ENCODE measurements at places on chromosomes 12 and 14.
A peak's percentile ranks its signal among the peaks of the same experiment; 100 is the strongest.

GRCh38 chr14:34053666-34054065, 102.8 kb upstream of the EGLN3 start:
- DNase-seq: no peak

- no peak for DNase-seq
Measured at GRCh38 chr12:3921526-3921925, 48.3 kb upstream of the PARP11 start.

DNA sequence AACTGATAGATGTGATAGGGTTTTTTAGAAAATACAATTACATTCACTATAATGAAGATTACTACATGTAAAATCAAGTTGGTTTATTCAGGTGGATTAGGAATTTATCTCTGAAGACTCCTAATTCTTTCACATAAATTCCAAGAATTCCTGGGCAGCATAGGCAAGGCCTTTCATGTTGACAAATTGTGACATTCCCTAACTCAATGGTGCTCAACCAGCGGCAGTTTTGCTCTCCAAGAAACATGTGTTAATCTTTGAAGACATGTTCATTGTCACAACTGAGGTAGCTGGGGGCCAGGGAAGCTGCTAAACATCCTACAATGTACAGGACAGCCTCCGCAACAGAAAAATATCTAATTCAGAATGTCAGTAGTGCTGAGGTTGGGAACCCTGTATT, 46.3 kb downstream of the PTPRQ start:
- DNase-seq: no peak

DNA sequence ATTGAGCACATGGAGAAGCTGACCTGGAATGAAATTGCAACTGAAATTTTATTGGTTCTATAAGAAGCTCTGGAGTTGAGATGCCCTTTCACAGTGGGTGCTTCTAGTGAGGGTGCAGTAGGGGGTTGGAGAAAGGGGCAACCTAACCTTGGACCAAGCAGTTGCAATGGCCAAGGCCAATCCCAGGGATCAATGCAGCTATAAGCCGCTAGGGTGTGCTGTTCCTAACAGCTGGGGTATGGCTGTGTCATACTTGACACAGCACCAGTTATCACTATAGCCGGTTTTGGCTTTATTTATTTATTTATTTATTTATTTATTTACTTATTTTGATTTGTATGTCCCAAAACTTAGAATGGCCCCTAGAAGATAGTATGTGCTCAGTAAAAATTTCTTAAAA, 505.9 kb downstream of the FLRT2 start:
- peak; percentile 72 for DNase-seq

DNA sequence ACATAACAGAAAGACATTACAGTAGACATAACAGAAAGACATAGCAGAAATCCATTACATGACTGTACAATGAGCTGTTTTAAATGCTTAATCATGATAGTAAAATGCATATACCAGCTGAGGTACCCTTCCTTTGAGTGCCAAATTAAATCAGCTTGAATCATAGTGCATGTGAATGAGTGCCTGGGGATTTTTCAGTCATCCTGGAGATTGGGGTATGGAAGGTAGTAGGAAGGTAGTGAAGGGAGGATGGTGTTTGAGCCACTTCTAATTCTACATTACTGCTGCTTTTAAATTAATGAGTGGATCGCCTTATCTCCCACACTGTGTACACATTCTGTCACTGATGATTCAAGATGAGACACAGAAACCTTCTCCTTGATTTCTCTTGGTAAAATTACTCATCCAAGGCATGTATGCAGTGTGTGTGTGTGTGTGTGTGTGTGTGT, 534.2 kb downstream of the LRFN5 start:
- no peak for DNase-seq

- no peak for DNase-seq
Measured at GRCh38 chr12:47193066-47193465, 113.3 kb upstream of the AMIGO2 start.

DNA sequence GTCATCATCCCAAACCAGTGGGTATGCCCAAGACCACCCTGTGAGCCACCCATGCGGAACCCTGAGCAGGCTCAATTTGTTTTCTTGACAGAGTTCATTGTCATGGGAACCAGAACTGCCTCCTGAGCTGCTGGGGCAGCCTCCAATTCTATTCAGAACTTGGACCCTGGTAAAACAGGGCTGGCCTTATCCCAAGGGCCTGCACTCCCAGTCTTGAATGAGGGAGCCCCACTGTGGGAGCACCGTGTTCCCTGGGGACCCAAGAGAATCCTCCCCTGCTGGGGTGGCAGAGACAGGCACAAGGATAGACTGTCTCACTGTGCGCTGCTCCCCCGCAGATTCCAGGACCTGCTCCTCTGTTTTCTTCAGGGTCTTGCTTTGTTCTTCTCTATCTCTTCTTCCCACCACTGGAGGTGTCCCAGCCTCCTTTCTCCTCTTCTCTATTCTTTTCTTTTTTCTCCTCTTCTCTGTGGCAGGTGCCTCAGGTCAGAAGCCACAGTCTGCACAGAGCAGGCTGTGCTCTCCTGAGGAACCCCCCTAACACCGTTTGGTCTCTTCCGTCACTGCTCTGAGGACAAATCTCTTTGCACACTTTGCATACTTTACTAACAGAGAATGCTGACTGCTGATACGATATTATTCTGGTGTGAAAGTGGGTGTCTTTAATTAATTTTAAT, 31.2 kb upstream of the CHPT1 start:
- DNase-seq: no peak

- DNase-seq: peak; percentile 51
Measured at GRCh38 chr12:120457133-120457532, 10.9 kb downstream of the GATC start.

DNA sequence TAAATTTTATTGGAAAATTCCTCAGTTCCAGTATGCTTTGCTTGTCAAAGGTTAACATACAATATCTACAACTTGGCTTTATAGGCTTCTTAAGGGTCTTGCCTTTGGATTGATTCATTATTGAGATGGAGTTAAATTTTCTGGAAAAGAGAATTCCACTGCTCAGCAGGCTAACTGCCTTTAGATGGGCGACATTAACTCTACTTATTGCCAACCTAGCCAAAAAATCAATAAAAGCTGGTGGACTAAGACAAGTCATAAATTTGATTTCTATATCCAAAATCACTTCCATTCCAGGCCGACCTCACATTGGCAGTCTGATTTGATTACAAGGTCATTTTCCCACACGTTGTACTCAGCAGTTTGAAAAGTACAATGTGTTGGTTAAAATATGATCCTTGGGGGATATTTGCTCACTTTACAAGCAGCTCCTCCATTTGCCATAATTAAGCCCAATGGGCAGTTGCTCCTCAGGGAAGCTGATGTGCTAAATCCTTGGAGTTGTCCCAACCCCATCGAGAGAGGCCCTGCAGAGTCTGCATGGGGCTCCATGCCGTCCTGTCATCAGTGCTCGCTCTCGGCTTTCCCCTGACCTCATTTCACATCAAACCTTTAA, 36.1 kb upstream of the CRY1 start:
- DNase-seq: no peak

GRCh38 chr12:768434-768833, 16.1 kb downstream of the WNK1 start:
- no peak for DNase-seq

- peak; percentile 26 for DNase-seq
Measured at GRCh38 chr12:124480469-124481256, 86.7 kb downstream of the NCOR2 start.

GRCh38 chr12:58995666-58996363, 75.5 kb upstream of the LRIG3 start:
- DNase-seq: no peak

DNA sequence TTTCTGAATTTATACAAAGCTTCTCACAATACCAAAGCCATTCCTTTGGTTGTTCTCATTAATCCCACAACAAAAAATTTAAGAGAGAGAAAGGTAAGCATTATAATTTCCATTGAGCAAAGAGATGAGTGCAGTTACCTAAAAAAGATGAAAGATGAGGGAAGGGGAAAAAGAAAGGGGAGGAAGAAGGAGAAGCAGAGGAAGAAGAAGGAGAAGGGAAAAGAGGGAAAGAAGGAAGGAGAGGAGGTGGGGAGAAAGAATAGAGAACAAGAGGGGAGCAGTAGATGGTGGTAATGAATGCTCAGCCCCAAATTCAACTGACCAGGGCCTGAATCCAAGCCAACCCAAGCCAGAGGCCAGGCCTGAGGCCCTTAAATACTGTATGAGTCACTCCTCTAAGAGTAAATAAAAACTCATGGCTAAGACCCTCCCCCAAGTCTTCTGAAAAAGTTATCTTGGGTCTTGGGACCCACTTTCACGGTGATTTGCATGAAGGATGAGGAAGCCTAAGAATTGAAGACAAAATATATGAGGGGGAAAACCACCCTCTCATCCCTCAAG, 144.6 kb downstream of the ITPR2 start:
- DNase-seq: no peak

DNA sequence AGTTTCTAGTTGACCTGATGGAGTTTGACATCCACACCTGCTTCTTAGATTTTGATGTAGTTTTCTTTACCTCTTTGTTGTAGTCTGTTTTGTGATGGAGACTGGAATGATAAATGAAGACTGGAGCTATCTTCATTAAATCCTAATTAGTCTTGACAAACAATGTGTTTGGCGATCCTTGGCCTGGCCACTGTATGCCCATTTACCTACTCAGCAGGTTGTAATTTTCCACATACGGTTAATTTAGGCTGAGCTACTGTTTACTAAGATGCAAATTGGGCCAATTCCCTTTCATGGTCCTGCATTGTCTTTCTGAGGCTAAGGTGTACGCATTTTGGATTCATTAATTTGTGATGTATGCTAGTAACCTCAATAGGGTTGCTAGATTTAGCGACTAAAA, at the start of gene TAS2R7:
Gene TAS2R7, minus strand, starts transcription at position 41 of the 400 bp plus-strand sequence. CDS start 57 bp downstream, outside the sequence.
- DNase-seq: no peak

GRCh38 chr14:74648601-74649000, 36.6 kb upstream of the LTBP2 start:
- no peak for DNase-seq

DNA sequence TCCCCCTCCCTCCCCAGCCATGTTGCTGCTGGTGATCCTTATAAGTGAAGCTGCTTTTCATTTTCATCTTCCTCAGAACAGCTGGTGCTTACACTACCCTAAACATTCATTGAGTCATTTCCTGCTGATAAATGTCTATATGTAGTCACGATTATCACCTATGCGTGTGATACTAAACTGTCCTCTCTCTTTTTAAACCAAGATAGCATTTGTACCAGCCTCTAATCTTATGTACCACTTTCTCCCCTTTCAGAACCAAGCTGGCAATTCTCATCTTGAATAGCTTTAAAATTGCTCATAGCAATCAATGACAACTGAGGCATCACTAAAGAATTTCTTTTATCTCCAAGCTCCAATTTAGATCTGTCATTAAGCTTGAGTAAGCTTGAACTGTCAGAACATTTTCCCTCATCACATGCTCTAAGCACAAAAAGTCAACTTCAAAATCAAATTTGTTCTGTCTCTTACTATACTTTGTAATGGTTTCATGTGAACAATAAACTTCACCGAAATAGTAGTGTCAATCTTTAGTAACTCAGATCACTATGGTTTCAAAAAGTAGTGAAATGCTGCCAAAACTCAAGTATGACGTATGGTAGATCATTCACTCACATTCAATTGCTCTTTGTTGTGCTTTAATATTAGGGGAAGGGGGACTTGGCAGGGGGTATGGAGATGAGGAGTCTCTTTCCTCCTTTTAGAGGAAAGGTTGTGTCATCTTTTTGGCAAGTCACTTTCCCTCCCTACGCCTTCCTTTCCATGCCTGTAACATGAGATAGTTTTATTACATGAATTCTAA, 178.1 kb upstream of the NOVA1 start:
- peak; percentile 10 for DNase-seq

DNA sequence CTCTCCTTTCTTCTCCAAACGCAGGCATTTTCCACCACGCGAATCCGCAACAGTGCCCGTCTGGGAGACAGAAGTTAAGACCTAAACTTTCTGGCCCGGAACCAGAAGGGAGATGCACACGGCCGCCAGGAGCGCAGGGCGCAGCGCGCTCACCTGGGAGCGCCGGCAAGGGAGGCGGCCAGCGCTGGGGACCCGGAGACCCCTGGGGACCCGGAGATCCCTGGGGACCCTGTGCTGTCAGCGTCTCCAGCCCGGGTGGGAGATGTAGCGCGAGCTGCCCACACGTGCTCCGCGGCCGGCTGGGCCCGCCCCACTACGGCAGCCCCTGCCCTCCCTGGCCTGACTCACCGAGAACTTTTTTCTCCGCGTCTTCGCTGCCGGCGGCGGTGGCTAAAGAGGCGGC, 620 bp downstream of the YBX3 start:
- DNase-seq: no peak

DNA sequence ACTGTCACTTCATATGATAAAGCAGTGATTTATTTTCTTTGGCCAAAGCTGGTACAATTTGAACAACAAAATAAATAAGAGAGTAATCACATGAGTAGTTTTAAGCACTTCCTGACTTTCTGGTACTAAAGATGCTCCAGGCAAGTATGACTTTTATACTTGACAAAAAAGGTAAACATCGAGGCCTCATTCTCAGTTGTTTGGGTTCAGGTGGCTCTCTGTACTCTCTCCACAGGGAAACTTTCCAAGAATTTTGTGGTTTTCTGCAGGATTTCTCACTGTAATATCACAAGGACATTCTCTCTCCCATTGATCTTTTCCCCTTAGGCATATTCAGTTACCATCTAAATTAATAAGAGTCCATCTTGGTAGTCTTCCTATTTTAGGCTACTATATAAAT, 26.6 kb upstream of the KCNC2 start:
- DNase-seq: peak; percentile 28

DNA sequence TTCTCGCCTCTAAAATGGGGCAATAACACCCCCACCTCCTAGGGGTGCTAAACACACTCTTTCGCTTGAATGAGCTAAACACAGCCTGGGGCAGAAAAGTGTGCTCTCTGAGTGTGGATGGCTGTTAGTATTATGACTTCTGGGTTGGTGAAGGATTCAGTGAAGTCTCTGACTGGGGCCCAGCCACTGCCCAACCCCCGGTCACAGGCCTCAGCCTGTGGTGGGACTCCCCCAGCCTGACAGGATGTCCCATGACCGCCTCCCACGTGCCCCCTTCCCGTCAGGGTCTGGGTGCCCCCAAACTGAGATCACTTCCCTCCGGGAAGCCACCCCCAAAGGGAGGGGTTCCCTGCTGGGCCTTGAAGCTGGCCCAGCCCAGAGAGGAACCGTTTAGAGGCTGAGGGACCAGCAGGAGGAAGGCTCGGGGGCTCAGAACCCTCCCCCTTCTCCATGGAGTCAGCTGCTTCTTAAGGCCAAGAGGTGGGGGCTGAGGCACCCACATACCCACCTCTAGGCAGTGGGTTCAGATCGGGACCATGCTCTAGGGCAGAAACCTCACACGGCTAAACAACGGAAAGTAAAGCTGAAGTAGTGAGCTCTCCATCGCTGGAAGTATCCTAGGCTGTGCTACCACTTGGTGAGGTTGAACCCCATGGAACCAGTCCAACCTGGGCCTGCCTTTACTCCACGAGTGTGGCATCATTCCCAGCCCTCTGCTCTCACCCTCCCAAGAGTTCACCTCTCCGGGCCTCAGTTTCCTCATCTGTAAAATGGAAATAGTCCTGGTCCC, 13.8 kb downstream of the DTX1 start:
- DNase-seq: no peak

GRCh38 chr12:106154751-106155273, 16.1 kb upstream of the NUAK1 start:
- DNase-seq: no peak

GRCh38 chr14:88556581-88556980, 1.8 kb upstream of the PTPN21 start:
- no peak for DNase-seq

- DNase-seq: no peak
Measured at GRCh38 chr12:28226705-28227104, 36.4 kb downstream of the CCDC91 start.
